ENCODE measurements at places on chromosomes 11 and 22.
A peak's percentile ranks its signal among the peaks of the same experiment; 100 is the strongest.

GRCh38 chr11:94201004-94201465 lies 72.4 kb downstream of the PANX1 start:
- DNase-seq, result peak; percentile 71

GRCh38 chr11:71283971-71284441 lies 31.6 kb upstream of the SHANK2 start:
- no peak for DNase-seq

DNA sequence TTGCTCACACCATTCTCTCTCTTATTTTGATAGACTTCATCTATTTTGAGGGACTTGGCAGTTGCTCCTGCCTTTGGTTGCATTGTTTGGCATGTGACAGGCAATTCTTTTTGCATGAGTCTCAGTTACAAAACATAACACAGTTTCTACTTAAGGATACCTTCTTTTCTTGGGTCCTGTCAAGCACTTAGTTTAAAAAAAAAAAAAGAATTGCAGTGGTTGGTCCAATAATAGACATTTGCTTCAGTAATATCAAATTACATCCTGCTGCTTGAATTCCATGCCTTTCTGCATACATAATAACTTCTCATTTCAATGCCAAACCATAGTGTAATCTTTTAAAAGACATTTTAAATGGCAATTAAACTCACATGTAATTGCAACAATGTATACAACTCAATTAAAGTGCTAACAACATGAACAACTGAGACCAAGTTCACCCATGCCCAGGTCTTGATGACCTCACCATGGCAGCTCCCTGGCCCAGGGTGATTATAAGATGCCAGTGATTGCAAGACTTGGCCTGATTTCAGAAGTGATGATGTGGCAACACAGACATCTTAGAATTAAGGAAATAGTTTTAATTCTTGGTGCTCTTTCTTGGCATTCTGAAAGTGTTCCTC lies 32.2 kb upstream of the PLET1 start:
- peak; percentile 97 for DNase-seq

DNA sequence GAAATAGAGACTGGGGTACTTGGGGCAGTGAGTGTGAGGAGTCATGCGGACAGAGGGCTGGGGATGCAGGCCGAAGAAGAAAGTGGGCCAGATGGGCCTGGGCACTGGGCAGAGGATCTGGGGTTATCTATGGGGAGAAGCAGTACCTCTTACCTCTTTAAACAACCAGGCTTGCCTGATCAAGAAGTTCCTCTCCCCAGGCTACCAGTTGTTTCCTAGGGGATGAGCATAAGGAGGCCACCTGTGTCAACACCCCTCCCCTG lies 98.4 kb upstream of the PITPNB start:
- DNase-seq, result no peak

DNA sequence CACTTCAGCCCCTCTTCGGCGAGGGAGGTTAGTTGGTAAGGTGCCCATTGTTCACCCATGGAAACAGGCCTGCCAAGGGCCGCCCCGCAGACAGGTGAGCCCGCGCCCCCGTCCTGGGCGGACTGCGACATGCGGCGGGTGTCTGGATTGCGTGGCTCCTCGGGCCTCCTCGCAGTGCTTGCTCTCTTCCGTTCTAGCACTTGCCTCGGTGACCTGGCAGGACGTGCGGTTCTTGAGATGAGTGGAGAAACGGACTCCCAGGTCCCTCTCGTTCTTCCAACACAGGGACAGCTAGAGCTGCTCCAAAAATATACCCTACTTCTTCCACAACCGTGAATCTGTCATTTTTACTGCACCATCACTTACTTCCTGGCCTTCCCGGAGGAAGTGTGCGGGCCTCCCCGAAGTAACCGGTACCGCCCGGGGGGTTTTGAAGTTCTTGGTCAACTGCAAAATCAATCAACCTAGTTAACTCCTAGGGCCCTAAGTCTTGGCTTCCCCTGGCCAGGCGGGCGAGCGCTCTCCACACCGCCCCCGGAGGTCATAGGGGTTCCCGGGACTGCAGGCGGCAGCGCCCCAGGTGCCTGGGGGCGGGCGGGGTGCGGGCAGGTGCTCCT lies 745 bp upstream of the ZBTB44 start:
- DNase-seq, result no peak

- DNase-seq, result no peak
Measured at GRCh38 chr11:69922596-69923111, 103.4 kb upstream of the FGF3 start.

- no peak for DNase-seq
Measured at GRCh38 chr11:1483445-1483961, 3.1 kb downstream of the MOB2 start.

DNA sequence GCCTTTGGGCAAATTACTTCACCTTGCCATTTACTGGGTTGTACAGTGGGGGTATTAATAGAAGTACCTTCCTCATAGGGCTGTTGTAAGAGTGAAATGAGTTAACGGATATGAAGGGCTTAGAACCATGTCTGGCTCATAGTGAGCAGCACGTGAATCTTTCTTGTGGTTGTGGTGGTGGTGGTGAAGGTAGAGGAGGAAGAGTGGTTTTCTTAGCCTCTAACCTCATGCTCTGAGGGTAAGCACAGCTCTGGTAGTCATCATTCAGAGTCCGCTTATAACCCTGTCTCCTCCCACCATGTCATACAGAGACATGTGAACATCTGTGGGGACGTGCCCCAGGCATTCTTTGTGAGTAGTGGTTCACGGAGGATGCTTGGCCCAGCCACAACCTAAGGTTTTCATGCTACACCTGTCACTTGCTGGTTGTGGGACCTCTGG lies 43.6 kb downstream of the TEAD1 start:
- DNase-seq, result no peak

- no peak for DNase-seq
Measured at GRCh38 chr11:11084337-11084736, 226.5 kb upstream of the ZBED5 start.

DNA sequence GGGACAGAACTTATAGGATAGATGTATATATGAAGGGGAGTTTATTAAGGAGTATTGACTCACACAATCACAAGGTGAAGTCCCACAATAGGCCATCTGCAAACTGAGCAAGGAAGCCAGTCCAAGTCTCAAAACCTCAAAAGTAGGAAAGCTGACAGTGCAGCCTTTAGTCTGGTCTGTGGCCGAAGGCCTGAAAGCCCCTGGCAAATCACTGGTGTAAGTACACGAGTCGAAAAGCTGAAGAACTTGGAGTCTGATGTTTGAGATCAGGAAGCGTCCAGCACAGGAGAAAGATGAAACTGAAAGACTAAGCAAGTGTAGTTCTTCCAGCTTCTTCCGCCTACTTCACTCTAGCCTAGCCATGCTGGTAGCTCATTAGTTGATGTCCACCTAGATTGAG lies 799.6 kb upstream of the ARHGAP42 start:
- no peak for DNase-seq

- no peak for DNase-seq
Measured at GRCh38 chr11:83172551-83172950, 15.6 kb downstream of the PCF11 start.

DNA sequence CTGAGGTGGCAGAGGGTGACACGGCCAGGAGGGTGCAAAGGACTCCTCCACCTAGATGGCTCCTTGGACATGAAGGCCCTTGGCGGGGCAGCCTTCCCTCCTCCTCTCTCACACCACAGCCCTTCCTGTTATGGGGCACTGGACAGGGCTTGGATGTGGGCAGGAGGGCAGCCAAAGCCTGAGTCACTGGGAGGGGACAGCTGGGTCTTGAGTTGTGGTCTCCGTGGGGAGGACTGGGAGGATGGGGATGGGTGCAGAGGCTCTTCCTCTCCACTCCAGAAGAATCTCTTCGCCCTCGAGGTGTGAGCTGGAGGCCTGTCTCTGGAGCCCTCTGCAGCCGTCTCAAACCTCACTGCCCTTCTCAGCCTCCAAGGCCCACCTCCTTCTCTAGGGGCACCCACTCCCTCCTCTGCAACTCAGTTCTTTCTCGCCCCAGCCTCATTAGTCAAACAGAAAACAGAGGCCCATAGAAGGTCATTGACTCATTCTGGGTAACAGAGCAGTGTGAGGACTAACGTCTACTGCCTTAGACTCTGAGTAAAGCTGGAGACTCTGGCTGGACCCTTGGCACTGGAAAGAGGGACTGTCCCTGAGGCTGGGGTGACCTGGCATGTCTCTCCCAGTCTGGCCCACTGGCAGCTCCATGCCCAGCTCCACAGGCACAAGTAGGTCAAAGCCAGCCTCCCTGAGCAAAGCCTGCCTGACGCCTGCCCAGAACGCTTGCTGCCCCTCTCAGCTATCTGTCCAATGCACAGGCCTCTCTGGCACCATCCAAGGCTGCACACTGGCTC lies 47.5 kb upstream of the CDON start:
- peak; percentile 33 for DNase-seq
